Inflammatory macrophage (primary cell): ENCODE measurements at places on chromosomes 2 and 18.

DNA sequence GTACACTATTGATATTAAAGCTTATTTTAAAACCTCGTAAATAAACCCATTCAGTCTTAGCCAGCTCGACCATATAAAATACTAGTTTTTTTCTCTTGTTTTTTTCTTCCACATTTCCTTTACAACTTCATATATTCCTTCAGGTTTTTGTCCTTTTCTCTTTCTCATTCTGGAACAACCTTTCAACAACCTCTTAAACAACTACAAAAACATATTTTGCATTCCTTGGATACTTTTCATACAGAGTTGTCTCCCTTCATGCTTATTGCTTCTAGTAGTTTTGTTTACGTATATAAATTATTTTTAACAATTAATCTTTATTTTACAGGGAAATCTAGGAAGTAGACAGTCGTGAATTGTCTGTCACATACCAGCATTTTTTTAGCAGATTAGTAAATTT is 41.2 kb downstream of the COMMD1 start:
- DNase-seq: no peak

DNA sequence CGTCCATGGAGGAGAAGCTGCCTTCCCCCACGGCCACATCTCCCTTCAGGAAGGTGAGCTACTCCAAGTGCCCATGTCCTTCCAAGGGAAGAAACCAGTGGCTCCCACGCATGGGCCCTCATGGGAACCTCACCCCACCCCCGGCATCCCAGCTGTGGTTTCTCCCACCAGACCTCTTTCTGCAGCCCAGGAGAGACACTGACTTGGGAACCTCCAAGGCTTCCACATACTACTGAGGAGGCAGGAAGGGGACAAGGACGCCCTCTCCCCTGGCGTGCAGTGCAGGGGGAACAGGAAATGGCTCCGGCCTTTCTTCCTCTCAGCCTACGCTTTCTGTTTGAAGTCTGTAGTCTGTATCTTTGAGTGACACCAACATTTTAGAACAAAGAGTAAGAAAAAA is 104.5 kb upstream of the EPC2 start:
- DNase-seq: peak; percentile 83

GRCh38 chr2:121316986-121317385 is 32.0 kb upstream of the TFCP2L1 start:
- DNase-seq: no peak

- peak; percentile 44 for DNase-seq
These were observed 500 bp downstream of the LIMS1 start for GRCh38 chr2:108534584-108535356.

DNA sequence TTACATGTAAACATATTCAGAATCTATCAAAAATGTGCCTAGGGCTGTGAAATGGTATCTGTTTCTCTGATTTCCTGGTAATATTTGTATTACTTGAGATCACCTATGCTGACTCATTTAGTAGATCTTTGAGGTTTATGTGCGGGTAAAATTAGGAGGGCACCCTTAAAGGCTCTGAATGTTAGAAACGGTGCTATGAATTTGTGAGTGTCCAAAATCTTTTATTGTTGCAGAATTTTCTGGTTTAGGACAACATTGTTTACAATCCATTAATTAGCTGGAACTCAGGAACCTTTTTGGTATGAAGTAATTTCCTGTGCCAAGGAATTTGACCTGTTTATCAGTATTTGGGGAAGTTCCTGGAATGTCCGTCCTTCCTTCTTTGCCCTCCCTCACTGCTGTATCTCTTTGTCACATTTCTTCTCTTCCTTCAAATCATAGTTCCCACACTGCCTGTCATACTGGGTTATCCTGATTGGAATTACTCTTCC is 130.5 kb downstream of the TANC1 start:
- DNase-seq: no peak

DNA sequence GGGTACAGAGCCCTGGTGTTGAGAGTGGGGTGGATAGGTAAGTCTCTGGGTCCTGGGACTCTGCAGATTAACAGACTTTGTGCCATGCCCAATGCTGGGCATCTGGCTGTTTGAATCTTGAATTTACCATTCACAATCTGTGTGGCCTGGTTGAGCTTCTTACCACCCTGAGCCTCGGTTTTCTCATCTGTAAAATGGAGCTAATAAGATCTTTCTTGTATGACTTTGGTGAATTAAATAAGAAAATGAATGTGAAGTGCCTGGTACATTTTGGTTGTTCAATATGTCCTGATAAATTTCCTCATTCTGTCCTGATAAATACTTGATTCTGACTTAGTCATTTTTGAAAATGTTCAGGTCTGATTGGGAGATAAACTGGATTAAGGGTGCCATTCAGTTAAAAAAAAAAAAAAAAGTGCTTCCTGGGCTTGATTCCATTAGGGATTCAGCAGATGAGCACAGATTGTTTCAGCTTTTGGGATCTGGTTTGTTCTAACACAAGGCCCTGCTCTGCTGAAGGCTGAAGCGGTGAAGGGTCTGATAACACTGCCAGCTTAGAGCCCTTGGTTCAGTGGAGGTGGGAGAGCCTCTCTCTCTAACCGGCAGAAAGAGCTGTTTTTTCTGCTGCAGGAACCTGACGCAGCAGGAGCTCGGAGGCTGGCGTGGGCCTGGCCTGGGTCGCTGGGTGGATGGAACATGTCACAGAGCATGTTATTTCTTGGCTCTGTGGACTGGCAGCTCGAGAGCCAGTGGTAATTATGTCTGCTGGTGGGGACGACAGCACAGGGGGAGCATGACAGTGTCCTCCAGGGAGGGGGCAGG is 84.5 kb upstream of the MCFD2 start:
- no peak for DNase-seq

DNA sequence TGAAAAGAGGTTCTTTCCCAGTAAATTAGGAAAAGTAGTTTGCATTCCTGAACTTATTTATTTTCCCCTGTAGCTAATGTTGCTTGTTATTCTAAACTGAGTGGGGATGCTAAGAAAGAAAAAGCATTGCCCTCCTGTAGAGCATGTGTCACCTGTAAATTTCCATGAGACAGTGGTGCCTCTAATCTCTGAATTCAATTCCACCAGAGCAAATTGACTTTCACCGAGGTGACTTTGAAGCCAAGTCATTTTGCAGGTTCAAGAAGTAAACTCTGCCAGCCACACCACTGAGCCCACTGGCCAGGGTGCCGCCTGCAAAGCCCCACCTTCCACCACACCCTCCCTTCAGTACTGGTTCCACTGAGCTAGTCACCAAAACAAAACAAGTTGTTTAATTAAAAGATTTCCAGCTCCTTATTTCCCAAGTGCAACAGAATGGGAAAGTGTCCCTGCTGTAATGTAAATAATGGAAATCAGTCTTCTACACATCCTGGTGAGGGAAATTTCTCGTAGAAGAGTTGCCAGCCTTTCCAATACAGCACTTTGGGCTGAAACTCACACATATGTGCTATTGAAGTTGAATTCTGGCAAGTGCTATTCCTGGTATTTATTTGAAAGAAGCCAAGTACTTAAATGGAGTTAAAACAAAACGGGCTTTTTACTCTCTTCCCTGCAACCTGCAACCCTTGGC is 254.8 kb downstream of the RNF152 start:
- no peak for DNase-seq

DNA sequence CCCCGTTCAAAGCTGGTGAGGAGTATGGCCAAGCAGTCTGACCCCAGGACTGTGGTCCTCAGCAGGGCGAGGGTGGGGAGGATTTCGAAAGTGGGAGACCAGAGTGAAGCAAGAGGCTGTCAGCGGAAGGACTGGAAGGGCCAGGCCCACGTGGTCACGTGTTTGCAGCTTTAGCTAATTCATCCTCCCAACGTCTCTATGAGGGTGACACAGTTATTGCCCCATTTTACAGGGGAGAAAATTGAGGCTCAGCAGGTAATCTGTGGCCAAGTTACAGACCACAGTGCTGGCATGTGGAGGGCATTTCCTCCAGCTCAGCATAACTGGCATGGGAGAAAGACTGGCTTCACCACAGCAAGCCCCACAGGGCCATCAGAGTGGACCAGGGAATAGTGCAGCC is 45.4 kb upstream of the LTBP1 start:
- peak; percentile 26 for DNase-seq

- no peak for DNase-seq
These were observed 550.9 kb upstream of the PKDCC start for GRCh38 chr2:41496908-41497307.

GRCh38 chr2:39487398-39488250 is 50.5 kb upstream of the MAP4K3 start:
- DNase-seq: no peak

DNA sequence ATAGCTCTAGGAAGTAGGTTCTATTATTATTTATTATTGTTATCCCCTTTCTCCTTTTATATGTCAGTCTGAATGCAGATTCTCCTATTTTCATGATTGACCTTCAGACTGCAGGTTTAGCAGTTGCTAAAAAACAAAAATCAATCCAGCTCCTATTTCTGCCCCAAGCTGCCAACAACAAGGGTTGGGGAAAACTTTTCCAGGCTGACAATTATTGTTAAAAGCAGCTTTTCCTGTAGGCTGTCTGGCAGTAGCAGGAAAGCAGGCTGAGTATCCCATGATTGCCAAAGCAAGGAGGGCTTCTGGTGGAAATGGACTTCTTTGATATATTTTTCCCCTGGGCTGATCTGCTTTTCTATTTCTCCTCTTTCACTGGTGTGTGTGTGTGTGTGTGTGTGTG is 78.0 kb upstream of the CTLA4 start:
- DNase-seq: no peak

GRCh38 chr2:129758784-129759471 is 220.5 kb upstream of the RAB6C start:
- DNase-seq: peak; percentile 93

DNA sequence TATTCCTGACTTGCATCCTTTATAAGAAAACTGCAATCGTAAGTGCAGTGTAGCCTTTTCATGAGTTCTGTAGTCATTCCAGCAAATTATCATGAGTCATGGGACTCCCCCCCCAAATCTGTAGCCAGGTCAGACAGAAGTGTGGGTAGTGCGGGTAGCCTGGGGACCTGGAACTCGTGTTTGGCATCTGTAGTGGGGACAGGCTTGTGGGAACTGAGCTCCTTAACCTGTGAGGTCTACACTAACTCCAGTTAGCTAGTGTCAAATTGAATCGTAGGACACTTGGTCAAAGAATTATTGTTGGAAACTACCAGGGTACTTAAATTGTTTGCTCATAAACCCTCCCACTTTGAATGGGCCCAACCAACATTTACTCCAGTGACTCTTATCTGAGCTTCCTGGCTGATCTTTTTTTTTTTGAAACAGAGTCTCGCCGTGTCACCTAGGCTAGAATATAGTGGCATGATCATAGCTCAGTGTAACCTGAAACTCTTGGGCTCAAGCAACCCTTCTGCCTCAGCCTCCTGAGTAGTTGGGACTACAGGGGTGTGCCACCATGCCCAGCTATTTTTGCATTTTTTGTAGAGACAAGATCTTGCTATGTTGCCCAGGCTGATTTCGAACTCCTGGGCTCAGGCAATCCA is 12.4 kb downstream of the PFN4 start:
- DNase-seq: no peak
